ENCODE measurements at places on chromosomes 3 and 15.

GRCh38 chr3:98623572-98624280, 30.3 kb upstream of the CPOX start:
- no peak for DNase-seq

GRCh38 chr3:121821421-121822199, 13.2 kb downstream of the IQCB1 start:
- no peak for DNase-seq

DNA sequence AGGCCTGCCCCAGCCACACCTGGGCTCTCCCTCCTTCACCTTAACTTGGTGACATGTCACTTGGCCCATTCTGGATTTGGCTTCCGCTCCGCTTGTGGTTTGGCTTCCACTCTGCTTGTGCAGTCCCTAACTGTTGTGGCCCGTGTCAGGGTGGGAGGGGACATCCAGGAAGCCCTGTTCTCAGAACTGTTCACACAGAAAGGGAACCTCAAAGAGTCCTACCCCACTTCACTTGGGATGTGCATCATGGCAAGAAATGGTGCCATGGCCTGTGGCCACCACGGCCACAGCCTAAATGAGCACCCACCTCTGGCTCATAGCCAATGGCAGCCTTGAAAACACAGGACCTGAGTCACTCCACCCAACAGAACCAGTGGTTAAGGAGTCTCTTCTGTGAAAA, 63.4 kb downstream of the CYP19A1 start:
- DNase-seq, result no peak

DNA sequence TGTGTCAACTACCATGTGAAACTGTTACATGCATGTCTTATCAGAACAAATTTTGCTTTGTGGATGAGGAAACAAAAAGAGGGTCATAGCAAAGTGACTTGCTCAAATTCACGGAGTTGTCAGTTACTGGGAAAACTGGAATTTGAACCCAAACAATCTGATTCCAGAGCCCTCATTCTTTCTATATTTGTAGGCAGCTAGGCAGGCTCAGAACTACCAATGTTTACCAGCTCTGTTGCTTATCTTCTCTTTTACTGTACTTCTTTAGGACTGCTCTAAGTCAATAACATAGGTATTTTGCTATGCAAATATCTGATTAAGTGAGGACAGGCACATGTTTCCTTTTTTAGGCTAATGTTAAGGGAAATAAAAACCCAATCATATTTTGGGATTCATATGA, 450.5 kb downstream of the ZPLD1 start:
- DNase-seq, result no peak

DNA sequence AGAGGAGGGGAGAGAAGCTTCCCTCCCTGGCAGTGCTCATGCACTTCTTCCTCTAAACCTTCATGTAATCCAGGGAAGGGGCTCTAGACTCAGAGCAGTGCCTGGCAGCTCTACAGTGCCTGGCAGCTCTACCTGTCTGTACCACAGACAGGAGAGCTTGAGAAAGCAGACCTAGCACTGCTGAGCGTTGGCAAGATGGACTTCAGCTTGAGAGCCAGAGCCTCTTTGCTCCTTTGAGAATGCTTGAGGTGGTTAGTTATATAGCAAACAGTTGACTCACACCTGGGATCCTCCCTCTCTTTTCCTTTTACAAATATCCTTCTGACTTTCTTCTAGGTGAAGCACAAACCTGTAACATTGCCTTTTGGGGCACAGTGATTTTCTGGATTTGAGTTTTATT, 20.9 kb downstream of the FBXO22 start:
- DNase-seq, result no peak

- no peak for DNase-seq
Observed at GRCh38 chr3:15280853-15281532, 51.4 kb downstream of the SH3BP5 start.

DNA sequence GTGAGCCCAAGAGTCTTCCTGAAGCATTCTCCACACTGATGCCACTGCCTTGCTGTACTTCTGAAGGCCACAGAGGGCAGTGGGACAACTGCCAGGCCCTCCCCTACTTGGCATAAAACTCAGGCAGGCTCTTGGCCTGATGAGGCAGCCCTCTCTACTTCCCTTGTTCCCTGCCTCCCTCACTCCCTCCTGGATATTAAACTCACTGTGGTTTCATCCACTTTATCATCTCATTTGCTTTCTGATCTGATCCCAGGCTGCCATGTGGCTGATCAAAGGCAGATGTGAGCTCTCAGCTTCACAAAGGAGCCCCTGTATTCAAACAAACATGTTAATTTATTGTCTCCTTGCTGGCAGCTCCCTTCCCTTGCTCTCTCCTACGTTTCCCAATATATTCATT, 533.5 kb downstream of the IGSF11 start:
- DNase-seq, result no peak

DNA sequence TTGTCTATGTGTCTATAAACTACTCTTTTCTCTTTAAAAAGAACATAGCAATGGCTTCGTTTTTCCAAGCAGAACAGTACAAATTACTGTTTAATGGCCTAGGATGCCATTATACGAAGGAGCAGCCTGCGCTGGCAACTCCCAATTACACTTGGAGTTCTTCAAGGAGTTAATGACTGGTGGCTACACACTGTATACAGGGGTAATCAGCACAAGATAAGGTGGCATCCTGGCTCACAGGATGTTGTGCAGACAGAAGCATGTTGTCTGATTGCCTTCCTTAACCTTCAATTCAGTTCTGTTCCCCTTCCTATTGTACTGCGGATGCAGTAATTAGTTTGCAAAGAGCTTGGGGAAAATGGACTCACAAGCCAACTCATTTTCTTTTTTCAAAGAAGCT, 250.7 kb upstream of the ROBO2 start:
- DNase-seq, result no peak

DNA sequence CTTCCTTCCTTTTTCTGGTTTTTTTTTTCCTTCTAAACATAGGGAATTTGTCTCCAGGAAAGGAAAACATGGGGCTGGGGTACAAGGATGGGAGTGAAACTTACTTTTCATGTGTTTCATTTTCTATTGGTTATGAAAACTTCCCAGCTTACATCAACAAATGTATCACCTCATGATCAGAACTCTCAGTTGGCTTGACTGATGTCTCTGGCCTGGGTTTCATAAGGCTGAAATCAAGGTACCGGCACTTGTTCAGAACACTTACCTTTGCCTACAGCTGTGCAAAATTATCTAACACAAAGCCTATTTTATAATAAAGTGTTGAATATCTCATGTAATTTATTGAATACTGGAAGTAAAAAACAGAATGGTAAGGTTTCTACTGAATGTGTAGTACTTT, 91.8 kb upstream of the STT3B start:
- no peak for DNase-seq

DNA sequence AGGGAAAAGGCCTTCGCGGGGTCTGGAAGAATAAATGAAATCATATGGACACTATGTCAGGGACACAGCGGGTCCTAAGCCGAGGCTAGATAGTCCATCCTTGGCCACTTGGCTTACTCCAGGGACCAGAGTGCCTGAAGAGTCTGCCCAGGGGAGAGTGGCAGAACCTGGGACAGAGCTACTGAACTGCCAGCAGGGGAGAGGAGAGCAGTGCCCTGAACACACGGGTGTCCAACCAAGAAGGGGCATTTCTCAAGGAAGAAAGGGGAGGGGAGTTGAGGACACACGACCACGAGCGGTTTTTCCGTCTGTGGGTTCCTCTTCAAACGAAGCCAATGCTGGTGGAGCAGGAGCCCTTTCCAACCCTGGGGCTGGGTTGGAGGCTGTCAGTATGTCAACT, 1.0 kb downstream of the ACAN start:
- no peak for DNase-seq

GRCh38 chr3:115162759-115163158, 15.7 kb upstream of the ZBTB20 start:
- no peak for DNase-seq

GRCh38 chr3:44029100-44029499, 212.6 kb upstream of the TOPAZ1 start:
- no peak for DNase-seq

- no peak for DNase-seq
Observed at GRCh38 chr15:66145726-66146182, 107.8 kb downstream of the MEGF11 start.

GRCh38 chr3:156382458-156383346, 172.2 kb downstream of the SSR3 start:
- no peak for DNase-seq

DNA sequence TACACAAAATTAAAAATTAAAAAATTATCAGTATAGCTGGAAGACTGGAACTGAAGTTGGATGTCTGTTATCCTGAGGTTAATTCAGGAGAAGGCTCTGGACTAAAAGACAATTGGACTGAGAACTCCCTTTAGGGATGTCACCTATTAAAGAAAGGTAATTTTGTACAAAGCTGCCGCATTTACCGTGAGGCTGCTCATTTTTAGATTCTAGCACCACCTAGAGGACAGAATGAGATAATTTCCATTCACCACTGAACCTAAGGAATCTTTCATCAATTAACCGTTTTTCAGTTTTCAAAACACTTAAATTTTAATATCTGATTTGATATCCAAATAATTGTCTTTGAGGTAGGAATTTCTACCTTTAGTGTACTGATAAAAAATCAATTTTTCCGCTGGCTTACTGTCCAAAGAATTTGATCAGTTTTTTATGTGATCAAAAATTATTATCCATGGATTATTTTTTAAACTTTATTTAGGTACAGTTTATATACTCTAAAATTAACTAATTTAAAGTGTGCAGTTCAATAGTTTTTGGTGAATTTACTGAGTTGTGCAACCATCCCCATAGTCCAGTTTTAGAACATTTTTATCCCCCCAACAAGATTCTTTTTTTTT, 106.7 kb upstream of the TNIK start:
- DNase-seq, result peak; percentile 42

- DNase-seq, result no peak
Observed at GRCh38 chr3:128399221-128399915, 67.3 kb downstream of the DNAJB8 start.

DNA sequence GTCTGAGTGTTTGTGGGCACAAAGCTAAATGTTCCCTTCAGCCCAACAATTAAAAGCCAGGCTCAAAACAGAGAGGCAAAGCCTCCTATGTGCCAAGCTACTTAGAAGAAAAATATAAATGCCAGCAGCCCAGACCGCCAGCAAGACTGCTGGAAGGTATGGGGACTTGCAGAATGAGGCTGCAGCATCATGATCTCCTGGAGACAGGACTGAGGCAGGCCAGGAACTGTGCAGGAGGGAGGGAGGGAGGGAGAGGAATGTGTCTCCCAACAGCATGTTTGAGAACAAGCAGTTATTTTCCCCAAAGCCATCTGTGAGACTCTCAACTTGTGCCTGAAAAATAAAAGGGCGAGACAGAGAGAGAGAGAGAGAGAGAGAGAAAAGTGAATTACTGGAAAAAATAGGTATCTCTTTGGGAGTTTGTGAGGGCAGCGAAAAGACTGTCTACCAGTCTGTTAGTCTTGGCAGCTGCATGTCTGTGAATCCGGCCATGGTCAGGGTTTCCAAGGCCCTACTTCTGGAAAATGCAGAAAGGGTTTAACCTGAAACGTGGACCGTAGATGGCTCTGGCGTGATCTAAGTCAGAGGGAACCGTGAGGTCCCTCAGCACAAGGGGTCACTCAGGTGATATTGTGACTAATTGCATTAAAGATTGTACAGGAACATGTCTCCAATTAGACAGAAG, 139.7 kb upstream of the COL8A1 start:
- DNase-seq, result no peak

DNA sequence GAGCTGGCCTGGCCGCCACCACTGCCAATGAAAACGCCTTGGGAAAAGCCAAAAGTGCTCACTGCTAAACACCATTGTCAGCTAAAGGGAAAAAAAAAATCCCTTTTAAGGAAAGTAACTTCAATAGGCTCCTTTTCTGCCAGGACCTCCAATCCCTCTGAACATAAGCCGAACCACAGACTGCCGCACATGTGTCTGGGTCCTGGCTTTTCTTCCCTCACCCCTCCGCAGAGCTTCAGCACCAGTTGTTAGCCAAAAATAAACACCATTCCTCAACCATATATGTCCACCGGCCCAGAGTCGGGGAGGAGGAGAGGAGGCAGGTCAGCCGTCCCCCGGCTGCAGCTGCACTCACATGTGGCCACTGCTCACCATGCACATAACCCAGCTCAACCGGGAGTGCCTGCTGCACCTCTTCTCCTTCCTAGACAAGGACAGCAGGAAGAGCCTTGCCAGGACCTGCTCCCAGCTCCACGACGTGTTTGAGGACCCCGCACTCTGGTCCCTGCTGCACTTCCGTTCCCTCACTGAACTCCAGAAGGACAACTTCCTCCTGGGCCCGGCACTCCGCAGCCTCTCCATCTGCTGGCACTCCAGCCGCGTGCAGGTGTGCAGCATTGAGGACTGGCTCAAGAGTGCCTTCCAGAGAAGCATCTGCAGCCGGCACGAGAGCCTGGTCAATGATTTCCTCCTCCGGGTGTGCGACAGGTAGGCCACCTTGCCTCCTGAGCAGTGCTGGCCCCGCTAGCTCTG, at the start of gene FBXL22:
FBXL22 (plus strand) TSS at position 350 of the 753 bp plus-strand sequence; CDS start at position 356, 6 bp downstream.
- DNase-seq, result no peak

DNA sequence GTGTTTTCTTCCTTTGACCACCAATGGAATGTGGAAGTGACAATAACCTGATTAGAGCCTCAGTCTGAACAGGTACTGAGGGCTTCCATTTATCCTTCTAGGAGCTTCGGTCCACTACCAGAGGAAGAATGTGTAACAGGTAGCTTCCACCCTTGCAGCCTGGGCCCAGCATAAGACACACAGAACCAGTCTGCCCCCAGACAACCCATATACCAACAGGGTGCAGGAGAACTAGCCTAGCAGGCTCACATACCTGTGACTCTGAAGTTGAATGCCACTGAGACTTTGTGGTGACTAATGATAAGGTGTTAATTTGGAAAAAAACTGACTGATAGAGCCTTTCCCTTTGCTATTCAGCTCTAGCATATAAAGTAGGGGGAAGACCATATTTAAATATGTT, 166.2 kb downstream of the NEK10 start:
- DNase-seq, result no peak

GRCh38 chr15:55897560-55898336, 95.7 kb downstream of the NEDD4 start:
- DNase-seq, result peak; percentile 7

GRCh38 chr3:5013021-5013906, 34.0 kb downstream of the BHLHE40 start:
- no peak for DNase-seq

DNA sequence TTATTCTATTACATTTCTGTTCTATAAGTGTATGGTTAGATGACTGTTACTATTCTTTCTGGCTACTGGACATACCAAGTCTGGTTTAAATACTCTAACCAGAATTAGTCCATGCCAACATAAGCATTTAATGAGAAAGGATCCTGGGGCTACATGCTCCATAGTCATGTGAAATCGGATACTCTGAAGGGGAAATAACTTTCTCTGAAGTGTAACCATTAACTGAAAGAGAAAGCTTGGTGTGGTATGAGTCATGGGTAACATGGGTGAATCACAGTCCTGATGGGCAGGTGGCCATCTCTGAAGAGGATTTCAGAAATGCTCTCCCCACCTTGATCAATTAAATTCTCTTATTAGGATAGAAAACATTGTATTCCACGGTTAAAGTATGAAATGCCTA, 69.4 kb downstream of the FHIT start:
- no peak for DNase-seq
